ENCODE measurements at places on chromosomes 7 and 10. TPM values are rescaled to one million over a fixed set of nuclear protein-coding genes. Genes with fewer than 3 reads are reported as not detected.

- H3K27ac ChIP-seq, result no peak overlapping the region
- H3K36me3 ChIP-seq, result peaks cover 21% of the 10 kb centered on the region
- H3K27me3 ChIP-seq, result no peaks in the 10 kb centered on the region
- no peaks in the 10 kb centered on the region for H3K4me1 ChIP-seq
- no peak overlapping the region for H3K4me3 ChIP-seq
Measured at GRCh38 chr10:87771871-87772500, 46.0 kb downstream of the ATAD1 start.

GRCh38 chr7:42618651-42619360 lies 293.1 kb downstream of the C7orf25 start:
- no peak for DNase-seq
- no peaks in the 10 kb centered on the region for H3K4me1 ChIP-seq
- H3K27ac ChIP-seq, result no peak overlapping the region
- H3K36me3 ChIP-seq, result no peaks in the 10 kb centered on the region

The VAX1 gene
- not detected for total RNA-seq

- H3K27me3 ChIP-seq, result no peaks in the 10 kb centered on the region
- no peaks in the 10 kb centered on the region for H3K36me3 ChIP-seq
- H3K27ac ChIP-seq, result no peak overlapping the region
- H3K4me3 ChIP-seq, result no peak overlapping the region
Measured at GRCh38 chr10:85225311-85225710, 896.9 kb downstream of the CCSER2 start.

The PLXNA4 gene
- 0.35 TPM for total RNA-seq
